Fibroblast of skin of left quadriceps (primary cell): ENCODE measurements at places on chromosomes 2 and 18.

DNA sequence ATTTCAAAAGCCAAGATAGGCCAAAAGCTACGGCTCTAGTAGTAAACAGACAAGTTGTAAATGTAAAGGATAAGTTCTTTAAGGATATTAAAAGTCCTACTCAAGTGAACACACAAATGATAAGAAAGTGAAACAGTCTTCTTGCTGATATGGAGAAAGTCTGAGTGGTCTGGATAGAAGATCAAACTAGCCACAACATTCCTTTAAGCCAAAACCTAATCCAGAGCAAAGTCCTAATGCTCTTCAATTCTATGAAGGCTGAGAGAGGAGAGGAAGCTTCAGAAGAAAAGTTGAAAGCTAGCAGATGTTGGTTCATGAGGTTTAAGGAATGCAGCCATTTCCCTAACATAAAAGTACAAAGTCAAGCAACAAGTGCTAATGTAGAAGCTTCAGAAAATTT, 111.7 kb upstream of the ZEB2 start:
- DNase-seq: no peak

- peak; percentile 23 for DNase-seq
These were observed 31.2 kb downstream of the SCN9A start for GRCh38 chr2:166344286-166345113.

GRCh38 chr2:96800061-96801004, 15.7 kb upstream of the CNNM3 start:
- DNase-seq: no peak

GRCh38 chr18:14908541-14908940, 160.6 kb downstream of the ANKRD30B start:
- no peak for DNase-seq

- DNase-seq: no peak
These were observed 182.3 kb downstream of the RDH14 start for GRCh38 chr2:18378020-18378653.

- peak; percentile 21 for DNase-seq
These were observed at the start of gene TMEM37 for GRCh38 chr2:119431155-119431975. TMEM37 (plus strand) TSS chr2:119431854; CDS start chr2:119431904, 50 bp downstream.

DNA sequence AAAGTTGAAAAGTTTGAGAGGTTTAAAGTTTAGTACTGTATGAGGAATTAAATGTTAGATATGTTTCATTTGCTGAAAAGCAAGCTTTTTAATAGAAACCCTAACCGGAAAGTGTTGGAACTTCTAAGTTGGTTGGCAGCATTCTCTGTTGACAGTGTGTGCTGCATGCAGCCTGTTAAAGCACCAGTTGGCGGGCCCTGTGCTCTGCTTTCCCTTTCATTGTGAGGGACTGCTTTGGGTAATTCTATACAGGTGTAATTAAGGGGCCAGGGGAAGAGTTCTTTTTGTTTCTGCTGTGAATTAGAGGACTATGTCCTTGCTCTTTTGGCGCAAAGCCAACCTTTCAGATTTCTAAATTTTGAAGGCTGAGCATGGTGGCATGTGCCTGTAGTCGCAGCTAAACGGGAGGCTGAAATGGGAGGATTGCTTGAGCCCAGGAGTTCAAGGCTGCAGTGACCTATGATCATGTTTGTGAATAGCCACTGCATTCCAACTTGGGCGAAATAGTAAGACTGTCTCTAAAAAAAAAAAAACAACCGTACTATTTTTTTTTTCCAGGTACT, 20.1 kb downstream of the PLEKHB2 start:
- DNase-seq: no peak

DNA sequence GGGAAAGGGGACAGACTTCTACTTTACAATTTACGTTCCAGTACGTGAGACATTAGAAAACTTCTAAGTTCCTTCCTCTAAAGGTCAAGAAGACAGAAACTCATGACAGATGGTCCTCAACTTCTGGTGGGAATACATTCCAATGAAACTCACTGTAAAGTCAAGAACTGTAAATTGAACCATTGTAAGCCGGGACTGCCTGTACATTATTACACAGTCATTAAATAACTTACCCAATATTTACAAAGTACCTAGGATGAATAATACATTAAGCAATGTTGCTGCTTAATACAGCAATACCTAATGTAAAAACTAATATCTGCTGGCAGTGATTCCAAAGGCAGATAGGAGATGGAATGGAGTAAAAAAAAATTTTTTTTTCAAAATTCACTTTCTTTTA, 51.9 kb downstream of the CDH2 start:
- no peak for DNase-seq

DNA sequence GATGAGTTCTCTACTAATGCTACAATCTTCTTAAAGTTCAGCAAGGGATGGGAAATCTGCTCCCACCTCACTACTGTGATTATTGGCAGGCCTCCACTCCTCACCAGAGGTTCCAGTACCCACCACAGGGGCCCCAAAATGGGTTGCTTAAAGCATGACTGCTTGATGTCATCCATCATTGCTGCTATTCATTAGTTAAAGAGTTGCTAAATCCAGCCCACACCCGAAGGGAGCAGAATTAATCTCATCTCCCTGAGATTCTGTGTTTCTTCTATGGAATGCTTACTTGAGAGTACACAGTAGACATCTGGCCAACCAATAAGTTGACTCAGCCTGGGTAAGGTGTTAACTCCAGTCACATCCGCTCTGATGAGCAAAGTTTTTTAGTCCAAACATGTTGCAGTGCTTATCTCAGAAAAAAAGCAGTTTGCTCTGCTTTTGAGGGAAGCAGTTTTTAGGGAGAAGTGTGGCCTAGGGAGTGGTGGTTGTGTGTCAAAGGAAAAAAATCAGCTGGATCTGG, 690.2 kb upstream of the POU3F3 start:
- DNase-seq: no peak

GRCh38 chr2:8402222-8402621, 279.6 kb upstream of the ID2 start:
- DNase-seq: no peak

DNA sequence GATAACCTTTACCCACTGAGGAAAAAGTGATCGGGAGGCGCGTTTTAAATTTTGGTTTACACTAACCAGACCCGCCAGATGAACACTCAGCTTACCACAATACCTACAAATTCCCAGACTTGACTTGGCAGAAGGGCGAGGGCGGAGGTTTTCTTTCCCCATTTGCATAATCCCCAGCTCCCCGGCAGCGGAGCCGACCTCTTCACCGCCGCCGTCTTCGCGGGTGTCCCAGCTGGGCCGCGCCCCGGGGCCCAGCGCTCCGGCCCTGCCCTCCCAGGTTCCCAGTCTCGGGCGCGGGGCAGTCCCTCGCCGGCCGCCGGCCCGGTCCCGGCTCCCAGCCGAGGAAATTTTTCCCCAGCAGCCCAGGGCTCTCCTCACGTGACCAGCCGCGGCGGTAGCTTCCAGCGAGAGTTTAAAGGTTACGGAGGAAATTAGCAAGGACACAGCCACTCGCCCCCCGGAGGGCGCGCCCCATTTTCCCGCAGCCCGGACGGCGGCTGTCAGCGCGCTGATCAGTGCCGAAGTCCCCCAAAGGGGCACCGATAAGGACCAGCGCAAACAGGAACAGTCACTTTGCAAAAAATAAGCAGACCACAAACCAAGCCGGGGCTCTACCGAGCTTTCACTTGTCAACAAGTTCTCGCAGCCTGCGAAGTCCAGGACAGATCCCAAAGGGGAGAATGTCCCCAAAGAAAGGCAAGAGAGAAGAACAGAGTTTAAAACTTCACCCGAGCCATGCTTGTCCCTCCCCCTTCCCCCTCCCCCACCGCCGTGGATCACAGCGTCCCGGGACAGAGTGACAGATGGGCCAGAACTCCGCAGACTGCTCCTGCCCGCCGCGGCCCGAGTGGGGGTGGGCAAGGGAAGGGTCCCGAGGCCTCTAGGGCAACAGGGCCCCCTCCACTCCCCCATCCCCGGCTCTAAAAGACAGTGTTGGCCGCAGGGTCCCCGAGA, 1.3 kb upstream of the PRKCE start:
- DNase-seq: no peak

- no peak for DNase-seq
These were observed 15.2 kb upstream of the LBH start for GRCh38 chr2:30216157-30216556.

DNA sequence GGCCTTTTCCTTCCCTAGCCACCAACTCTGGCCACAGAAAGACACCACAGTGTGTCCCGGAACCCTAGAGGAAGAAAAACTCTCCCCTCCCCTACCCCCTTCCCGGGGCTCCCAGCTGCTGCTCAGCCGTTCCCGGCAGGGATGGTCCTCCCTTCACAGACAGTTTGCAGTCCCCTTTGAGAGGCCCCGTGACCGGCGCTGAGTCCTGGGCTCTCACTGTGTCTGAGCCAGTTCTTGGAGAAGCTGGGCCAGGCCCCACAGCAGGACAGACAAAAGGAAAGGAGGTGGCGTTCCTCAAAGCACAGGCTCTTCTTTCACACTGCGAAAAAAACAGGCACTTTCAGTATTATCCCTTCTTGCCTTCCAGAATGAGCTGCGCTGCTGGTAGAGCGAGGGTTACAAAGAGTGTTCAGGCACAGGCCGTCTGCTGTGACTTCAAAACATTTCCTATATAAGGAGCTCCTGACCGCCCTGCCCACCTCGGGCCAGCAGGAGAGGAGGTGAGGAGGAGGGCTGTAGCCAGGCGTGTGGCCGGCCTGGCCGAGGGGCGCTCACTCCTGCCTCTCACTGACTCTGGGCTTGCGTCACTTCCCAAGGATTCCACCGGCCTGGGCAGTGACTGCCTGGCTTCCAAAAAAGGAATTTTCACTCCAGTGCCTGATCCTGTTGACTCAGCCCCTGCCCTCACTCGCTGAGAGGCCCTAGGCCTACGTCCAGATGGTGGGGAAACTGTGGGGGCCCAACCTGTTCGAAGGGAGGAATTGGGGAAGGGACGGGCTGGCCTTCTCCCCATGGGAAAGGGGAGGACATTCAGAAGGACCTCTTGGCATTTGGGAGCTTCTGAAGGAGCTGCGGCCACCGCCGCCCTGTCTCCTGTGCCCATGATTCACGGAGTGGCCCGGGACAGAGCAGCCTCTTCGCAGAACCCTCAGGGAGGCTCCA, 24.9 kb downstream of the CIDEA start:
- peak; percentile 96 for DNase-seq

DNA sequence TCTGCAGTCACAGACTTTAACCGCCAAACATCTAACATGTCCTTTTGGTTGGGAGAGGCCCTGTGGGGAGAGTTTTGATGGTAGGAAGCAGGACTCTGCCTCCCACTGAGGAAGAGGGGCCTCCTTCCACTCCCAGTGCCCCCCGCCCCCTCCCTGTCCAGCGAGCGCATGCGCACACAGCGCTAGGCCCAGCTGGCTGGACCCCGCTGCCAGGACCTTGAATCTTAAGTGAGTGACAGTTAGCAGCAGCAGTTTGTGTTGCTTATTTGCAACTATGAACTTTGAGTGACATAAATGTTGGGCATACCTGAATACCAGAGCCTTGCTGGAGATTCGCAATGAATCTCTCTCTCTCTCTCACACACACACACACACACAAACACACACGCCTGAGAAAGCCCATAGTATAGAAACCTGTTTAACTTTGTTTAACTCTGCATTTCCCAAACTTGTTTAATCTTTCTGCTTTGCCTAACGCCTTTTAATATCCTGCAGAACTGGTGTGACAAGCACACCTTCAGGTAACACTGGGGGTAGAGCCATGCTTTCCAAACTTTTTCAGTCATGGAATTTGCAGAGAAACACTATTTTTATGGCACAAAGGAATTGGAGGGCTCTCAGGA, 134.6 kb upstream of the SMAD2 start:
- DNase-seq: no peak

GRCh38 chr18:11654736-11655605, 34.1 kb upstream of the GNAL start:
- DNase-seq: no peak

DNA sequence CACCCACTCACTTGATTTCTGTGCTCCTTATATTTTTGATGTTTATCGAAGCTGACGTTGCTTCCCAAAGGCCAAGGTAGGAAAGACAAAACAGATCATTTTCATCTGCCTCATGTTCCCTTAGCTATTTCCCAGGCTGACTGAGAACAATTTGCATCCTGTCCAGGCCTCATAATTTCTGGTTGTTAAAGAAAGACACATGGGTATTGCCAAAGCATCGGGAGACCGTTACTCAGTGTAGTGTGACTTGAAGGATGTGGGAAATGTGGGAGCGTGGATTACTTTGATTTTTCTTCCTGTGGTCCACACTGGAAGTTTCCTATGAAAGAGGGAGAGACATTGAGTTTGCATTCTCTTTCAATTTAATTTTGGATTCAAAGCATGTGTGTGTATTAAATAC, 204.6 kb downstream of the TRIB2 start:
- no peak for DNase-seq

DNA sequence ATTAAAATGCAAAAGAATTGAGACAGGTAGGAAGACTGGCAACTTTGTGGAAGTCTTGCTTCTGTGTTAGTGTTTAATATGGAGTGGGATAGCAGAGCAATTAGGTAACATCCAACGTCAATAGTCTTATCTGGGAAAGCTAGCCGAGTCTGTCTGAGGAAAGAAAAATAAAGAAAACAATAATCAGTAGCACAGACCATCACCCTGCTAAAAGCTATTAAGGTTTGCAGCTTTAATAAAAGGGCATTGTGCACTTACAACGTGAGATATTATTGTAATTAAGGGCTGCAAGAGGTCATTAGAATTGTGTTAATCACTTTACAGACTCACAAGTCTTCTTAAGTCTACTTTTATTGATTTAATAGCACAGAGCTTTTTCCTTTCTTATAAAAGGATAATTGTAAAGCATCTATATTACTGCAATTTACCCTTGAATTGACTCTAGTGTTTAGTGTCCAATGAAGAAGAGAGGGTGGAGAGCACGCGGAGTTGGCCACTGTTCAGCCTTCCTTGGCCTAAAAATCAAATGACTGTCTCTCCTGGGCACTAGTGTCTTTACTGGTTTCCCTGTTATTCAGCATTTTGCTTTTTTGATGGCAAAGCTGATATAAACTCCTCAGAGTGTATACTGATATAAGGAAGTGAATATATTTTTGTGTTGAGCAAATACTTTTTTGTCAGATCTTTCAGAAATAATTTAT, 2.0 kb downstream of the CDH7 start:
- no peak for DNase-seq

DNA sequence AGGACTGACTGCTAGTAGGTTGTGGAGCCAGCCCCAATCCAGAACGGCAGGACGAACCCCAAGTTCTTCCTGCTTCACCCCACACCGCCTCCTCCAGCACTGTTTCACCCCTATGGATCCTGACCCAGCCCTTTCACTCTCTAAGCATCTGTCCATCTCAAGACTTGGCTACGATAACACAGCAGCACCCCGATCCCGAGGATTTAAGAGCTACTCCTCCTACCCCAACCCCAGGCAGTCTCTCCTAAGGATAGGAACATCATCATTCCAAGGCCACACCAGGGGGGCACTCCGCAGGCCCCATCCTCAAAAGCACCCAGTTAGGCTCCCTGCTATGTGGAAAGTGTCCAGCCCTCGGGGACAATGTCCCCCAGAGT, 645 bp downstream of the KCTD18 start:
- DNase-seq: no peak

GRCh38 chr2:199462956-199463692, 5.4 kb upstream of the SATB2 start:
- no peak for DNase-seq

GRCh38 chr18:3354506-3354905, 92.6 kb downstream of the MYL12B start:
- DNase-seq: no peak

- DNase-seq: no peak
These were observed 192.8 kb downstream of the PTGR3 start for GRCh38 chr18:75016025-75016717.
